ENCODE measurements at places on chromosomes 2 and 18. TPM values are rescaled to one million over a fixed set of nuclear protein-coding genes. Genes with fewer than 3 reads are reported as not detected.

GRCh38 chr2:37891846-37892435 is 33.1 kb upstream of the RMDN2 start:
- DNase-seq, result no peak

DNA sequence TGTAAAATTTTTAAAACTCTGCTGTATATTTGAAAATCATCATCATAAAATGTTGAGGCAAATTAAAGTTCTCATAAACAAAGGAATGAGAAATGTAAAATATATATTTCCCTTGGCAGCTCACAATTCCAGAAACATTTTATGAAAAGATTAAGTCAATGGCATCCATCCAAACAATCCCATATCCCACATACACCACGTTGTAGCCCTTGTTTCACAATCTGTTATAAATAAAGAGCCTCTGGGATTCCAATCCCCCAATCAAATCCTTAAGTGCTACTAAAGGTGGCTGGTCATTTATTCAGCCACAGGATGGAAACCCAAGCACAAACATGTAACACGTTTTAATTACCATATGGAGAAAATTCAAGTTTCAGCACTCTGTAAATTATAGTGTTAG is 51.7 kb downstream of the GFPT1 start:
- no peak for DNase-seq

GRCh38 chr18:46716827-46717226 is 40.0 kb downstream of the ST8SIA5 start:
- no peak for DNase-seq

- DNase-seq, result no peak
Observed at GRCh38 chr18:45197526-45197970, 417.7 kb upstream of the SLC14A2 start.

DNA sequence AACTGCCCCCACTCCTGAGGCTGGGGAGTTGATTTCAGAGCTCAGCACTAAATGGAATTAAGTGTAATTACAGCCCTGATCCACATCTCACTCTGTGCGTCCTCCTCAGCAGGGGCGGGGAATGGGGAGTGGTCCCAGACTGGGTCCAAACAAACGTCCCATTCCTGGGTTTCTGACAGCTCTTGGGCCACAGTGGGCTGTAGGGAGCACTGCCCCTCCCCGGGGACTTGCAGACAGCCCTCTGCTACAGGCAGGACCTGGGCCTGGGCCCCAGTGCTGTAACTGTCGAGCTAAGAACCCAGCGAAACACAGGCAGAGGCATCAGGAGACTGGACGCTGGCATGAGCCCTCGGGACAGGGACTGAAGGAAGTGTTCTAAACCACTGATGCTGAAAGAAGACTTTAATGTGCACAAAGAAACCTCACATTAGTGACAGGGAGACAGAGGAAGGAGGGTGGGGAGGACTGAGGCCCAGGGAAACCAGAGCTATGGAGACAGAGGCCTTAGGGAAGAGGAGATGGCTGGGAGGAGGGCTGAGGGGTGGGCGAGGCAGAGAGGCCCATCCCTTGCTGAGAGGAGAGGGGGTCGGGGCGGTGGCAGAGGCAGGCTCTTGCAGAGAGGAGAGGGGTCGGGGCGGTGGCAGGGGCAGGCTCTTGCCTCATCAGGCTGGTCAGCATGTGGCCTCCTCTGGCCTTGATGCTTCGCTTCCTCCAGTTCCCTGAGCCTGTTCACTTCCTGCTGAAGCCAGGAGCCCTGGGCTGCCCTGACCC is 5.8 kb upstream of the SEMA4C start:
- no peak for DNase-seq

GRCh38 chr2:183614799-183615435 is 490.7 kb downstream of the NUP35 start:
- no peak for DNase-seq

GRCh38 chr2:18518116-18519111 is 42.0 kb downstream of the RDH14 start:
- DNase-seq, result no peak

KCNJ13 gene
- total RNA-seq, result not detected

DNA sequence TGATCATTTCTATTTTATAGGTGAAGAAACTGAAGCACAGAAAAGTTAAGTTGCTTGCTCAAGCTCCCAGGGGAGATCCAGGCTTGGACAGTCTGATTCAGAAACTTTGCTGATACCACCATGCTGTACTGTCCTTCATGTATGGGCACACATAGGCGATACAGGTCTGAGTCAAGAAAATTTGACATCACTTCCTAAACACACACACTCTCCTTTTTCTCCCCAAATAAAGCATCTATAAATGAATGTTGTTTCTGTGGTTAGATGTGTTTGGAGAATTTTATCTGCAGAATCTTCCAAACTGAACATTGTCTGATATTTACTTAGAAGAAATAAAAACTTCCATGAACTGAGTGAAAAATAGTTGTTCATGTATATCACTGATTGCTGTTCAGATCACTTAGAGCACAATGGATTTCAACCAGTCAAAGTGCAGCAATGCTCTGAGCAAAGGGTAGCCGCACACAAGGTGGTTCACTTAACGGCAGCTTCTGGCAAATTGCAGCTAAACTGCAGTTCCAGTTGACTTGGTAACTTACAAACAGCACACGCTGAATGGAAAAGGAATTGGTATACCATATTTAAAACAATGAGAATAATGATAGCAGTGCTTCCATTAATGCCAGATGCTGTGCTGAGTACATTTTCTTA is 10.0 kb upstream of the AGFG1 start:
- DNase-seq, result no peak

KATNAL2 gene
- 5.2 TPM for total RNA-seq

DNA sequence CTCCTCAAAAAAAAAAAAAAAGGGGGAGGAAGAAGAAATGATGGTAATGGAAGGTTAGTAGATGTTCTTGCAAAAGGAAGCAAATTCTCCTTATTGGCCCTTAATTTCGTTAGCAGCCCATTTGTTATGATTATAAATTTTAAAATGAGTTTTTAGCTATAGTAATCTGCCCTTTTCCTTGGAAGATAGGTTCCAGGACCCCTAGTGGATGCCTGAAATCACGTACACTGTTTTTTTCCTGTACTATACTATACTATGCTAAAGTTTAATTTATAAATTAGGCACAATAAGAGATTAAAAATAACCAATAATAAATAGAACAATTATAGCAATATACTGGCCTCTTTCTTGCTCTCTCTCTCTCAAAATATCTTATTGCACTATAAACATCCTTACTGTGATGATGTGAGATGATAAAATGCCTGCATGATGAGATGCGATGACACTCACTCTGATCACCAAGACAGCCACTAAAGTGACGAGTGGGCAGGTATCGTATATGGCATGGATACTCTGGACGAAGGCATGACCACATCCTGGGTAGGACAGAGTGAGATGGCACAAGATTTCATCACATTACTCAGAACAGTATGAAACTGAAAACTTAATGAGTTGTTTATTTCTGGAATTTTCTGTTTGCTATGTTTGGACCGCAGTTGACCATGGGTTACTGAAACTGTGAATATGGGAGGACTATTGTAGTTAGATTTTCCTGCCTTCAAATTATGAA is 87.2 kb downstream of the KCTD18 start:
- DNase-seq, result no peak

DNA sequence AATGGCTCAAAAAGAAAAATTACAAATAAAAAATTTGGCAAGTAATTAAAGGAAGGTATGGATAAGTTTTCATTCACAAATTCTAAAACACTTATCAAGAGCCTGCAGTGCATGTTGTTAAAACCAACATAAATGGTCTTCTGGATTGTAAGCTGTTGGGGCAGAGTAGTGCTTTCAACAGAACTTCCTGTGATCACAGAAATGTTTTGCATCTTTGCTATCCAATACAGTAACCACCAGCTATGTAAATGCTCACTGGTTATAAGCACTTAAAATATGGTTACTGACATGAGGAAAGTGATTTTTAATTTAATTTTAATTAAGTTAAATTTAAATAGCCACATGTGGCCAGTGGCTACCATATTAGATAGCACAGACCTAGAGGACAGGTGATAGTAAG is 133.1 kb downstream of the NBAS start:
- no peak for DNase-seq

CGREF1 gene
- 2.2 TPM for total RNA-seq

DNA sequence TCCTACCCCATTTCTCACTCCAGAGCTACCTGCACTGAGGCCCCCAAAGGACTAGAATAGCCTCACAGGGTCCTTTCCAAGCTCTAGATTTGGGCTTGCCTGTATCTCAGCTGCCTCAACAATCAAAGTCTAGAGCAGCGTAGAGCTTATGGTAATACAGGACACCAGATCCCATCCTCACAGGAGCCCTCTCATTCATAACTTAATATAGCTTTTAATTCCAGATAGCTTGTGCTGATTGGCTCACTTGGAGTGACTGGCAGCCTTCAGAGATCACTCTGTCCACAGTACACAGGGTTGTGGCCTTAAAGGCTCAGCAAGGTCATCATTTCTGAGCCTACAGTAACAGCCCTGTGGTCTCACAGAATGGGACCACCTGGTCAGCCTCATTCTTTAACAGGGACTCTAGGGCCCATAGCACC is 51.4 kb downstream of the ZFP36L2 start:
- DNase-seq, result no peak

GRCh38 chr2:99255491-99256318 is at the start of gene LYG2:
Gene LYG2 (minus strand): TSS chr2:99255666. CDS start chr2:99254260, 1,406 bp downstream.
- no peak for DNase-seq

GRCh38 chr2:230589497-230590015 is 123.1 kb upstream of the CAB39 start:
- no peak for DNase-seq

All from vagina (tissue), 2 donors.